ENCODE measurements at places on chromosomes 1 and 21.
A peak's percentile ranks its signal among the peaks of the same experiment; 100 is the strongest.

- DNase-seq = no peak
Observed at GRCh38 chr1:50181027-50181663, 72.4 kb downstream of the ELAVL4 start.

DNA sequence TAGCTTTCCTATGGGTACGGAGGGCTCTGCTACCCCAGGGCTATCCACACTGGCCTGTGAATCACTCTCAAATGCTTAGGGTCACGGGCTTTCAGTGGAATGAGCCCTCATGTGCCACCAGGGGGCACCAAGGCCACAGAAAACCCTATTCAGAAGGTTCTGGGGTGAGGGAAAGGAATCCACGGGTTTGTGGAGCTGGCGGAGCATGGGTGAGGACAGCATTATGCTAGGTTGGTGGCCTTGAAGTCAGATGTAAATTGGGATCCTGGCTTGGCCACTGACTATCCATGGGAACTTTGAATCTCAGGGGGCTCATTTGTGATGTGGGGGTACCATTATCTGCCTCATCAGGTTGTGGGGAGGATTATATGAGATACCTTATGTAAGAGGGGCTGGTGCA, 5.1 kb upstream of the LAMTOR5 start:
- peak; percentile 70 for DNase-seq

DNA sequence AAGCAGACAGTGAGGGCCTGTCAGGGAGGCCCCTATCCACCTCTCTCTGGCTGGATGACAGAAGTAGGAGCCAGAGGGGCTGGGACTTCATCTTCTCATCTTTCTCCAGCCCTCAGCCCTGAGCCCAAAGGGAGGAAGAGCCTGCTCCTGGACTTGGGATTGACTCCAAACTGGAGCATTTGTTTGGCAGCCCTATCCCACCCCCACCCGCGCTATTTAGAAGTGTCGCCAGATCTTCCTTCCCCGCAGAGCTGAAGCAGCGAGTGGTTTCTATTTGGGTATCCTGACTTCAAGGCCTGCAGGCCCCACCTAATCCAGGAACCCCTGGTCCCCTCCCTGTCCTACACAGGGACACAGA, 9.6 kb downstream of the NES start:
- no peak for DNase-seq

- peak; percentile 25 for DNase-seq
Observed at GRCh38 chr1:25675729-25676476, 59.3 kb downstream of the MAN1C1 start.

DNA sequence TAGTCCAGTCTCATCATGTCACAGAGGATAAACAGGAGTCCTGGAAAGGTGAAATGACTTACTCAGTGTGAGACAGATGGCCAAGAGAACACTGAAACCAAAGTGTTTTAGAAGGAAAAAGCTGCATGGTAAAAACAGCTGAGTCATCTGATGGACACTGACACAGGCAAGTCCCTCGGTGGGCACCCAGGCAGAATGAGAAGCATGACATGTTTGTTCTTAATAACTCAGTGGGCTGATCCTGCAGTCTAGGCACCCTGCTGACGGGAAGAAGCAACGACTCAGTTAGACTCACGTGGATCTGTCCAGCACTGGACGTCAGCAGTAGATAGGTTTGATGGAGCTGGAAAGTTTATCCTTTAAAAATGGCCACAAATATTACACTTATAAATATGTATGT, 116.9 kb downstream of the RGS7 start:
- peak; percentile 4 for DNase-seq

Measured in pancreas (tissue), 10 donors.